ENCODE measurements at places on chromosomes 4 and X. TPM values are rescaled to one million over a fixed set of nuclear protein-coding genes. Genes with fewer than 3 reads are reported as not detected.
A peak's percentile ranks its signal among the peaks of the same experiment; 100 is the strongest.

The ZNF157 gene
- polyA plus RNA-seq: not detected

The KLHL2 gene
- polyA plus RNA-seq: 6.9 TPM

DNA sequence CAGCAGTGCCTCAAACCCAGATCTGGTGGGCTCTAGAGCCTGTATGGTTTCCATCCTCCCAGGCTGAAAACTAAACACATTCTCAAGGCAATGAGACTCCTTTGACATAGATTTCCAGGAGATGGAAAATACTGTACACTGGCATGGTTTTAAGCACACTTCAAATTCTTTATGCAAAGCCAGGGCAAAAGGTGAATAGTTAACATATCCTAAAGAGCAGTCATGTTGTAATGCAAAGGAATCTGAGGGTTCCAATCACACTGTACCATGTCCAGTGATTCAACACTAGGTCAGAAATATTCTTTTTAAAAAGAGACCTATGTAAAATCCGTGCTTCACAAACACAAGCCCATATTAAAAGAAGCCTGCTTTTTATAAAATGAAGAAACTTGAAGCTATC lies 195.3 kb downstream of the QDPR start:
- no peak for DNase-seq

- DNase-seq: no peak
Observed at GRCh38 chr4:43238008-43238407, 345.5 kb downstream of the GRXCR1 start.

- no peak for DNase-seq
Observed at GRCh38 chrX:360496-361150, 26.1 kb downstream of the PPP2R3B start.

- DNase-seq: no peak
Observed at GRCh38 chr4:80229590-80229989, 32.3 kb downstream of the PRDM8 start.

- DNase-seq: no peak
Observed at GRCh38 chr4:37998226-37998625, 38.0 kb downstream of the PTTG2 start.

DNA sequence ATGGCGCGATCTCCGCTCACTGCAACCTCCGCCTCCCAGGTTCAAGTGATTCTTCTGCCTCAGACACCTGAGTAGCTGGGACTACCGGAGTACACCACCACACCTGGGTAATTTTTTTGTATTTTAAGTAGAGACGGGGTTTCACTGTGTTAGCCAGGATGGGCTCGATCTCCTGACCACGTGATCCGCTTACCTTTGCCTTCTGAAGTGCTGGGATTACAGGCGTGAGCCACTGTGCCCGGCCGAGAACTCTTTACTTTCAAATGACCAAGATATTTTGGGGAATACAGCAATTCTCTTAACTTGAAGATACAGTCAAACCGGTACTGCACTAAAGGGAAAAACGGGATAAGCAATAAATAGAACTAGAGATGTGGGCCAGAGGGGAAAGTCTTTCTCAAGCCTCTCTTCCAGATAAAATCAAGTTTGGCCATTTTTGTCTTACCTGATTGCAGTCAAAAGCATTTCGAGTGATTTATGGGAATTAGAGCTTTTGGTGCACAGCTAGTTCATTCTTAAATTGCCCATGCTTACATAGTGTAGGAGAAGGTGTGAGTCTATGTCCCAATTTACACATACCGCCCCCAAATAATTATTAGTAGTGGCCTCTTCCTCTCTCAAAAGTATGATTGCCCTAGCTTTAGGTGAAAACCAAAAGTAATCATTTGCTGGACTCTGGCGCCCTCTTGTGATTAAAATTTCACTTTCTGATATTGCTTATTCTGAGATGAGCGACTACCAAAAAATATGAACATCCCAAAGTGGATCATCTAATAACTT lies 53.2 kb upstream of the ABCG2 start:
- DNase-seq: peak; percentile 34

DNA sequence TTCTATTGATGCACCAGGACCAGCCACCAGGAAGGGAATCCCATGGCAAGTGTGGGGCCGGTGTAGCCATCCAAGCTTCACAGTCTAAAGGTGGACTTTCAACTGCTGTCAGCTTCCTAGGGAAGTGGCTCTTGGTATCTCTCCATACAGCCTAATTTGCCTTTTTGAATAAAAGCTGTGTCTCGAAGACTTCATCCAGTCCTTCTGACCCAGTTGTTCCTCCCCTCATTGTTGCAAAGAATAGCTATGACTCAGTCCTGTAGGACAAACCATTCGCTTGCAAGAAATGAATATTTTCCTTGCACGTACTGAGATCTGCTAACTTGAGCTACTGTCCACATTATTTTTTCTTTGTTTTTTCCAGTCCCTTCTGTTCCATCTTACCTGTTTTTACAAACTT lies 145.1 kb upstream of the CTSO start:
- DNase-seq: no peak

All from CD14-positive monocyte (primary cell).